LoVo (cell line): ENCODE measurements at places on chromosomes 13 and 19.

DNA sequence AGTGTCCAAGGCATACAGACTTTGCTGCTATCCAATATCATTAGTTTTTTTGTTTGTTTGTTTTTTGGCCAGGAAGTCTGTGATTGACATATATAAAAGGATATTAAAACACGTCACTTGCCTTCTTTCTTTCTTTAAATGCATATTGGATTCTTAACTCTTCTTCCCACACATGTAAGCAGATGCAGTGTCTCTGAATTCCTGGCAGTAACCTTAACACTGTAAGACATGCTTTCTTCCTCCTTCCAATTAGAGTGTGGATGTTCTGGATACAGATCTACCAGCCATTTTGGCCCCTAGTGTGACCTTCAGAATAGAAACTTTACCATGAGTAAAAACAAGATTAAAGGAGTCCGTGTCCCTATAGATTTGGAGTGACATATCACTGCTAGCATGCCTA, 967.4 kb upstream of the PRR20A start:
- no peak for DNase-seq

- DNase-seq, result peak; percentile 41
Observed at GRCh38 chr13:113216254-113217048, 7.0 kb downstream of the CUL4A start.

- DNase-seq, result no peak
Observed at GRCh38 chr13:110557082-110557481, 4.4 kb downstream of the RAB20 start.

DNA sequence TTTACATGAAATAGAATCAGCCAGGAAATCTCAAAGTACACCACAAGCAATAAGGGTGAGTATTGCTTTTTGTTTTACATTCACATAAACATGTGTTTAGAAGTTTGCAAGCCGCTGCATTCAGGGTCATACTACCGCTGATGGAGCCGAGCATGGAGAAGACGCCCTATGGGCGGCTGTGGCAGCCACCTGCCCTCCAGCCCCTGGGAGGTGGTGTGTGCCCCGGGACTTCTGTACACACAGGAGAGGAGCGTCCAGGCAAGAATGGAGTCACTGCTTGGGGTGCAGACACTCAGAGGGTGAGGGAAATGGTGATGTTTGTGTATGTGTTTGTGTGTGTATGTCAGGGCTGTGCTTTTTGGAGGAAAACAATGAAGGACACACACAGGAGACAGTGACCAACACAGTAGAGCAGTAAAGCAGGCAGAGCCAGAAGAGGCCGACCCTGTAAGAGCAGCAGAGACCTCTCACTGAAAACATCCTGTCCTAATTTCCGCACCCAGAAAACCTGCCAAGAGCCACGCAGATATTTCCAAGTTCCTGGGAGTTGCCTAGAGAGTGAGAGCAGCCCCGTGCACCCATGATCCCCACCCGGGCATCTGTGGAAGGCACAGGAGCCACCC, 108.1 kb upstream of the GJB6 start:
- DNase-seq, result no peak

GRCh38 chr13:113489171-113489548, 1.4 kb downstream of the DCUN1D2 start:
- peak; percentile 26 for DNase-seq

DNA sequence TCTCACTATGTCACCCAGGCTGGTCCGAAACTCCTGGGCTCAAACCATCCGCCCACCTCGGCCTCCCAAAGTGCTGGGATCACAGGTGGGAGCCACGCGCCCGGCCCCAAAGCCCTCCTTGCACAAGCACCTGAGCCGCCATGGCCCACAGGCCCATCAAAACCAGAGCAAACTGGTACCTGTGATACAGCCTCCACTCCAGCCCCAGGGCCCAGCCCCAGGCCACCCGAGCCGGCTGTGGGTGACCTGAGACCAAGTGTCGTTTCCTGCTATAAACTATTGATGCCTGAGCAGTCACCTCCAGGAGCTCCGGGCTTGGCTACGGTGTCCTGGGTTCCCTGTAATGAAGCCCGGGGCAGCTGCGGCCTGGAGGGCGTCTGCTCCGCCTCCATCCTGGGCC, 9.7 kb upstream of the PTBP1 start:
- DNase-seq, result no peak

- DNase-seq, result no peak
Observed at GRCh38 chr19:44939668-44940067, 2.4 kb upstream of the APOC4 start.

- no peak for DNase-seq
Observed at GRCh38 chr19:48493718-48494401, 17.8 kb downstream of the LMTK3 start.

- DNase-seq, result no peak
Observed at GRCh38 chr19:7251494-7251893, 42.7 kb downstream of the INSR start.

DNA sequence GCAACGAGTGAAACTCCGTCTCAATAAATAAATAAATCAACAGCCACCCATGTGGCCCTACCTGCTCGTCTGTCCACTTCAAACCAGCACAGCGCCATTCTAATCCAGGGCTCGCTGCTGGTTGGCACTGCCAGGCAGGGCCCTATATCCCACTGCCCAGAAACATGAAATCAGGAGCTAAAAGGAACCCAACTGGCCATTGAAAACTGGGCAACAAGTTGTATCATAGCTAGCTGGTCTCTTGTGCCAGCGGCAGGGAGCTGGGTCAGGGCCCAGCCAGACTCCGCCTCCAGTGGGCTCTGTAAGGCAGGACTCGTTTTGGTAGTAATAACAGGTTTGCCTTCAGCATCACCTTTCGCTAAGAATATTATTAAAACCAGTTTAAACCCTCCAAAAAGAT, 39.3 kb downstream of the GGACT start:
- DNase-seq, result no peak
